ENCODE measurements at places on chromosomes 5 and 9.

- DNase-seq: no peak
Measured at GRCh38 chr9:26665666-26666065, 226.9 kb downstream of the CAAP1 start.

DNA sequence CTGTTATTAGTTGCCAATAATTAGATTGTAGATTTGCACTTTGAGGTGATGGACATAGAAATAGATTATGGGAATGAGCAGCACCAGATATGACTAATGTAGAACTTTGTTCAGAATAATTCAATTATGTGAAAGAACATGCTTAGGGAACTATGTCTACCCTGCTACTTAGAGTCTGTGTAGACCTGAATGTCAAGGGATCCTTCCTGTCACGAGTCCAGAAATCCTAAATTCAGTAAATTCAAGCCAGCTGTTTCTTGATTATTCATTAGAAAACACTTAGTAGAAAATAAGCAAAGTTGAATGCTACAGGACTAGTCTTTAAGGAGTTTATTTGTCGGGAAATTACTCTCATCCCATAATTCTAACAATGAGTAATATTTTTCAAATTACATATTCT lies 887.3 kb upstream of the SEMA6A start:
- no peak for DNase-seq

DNA sequence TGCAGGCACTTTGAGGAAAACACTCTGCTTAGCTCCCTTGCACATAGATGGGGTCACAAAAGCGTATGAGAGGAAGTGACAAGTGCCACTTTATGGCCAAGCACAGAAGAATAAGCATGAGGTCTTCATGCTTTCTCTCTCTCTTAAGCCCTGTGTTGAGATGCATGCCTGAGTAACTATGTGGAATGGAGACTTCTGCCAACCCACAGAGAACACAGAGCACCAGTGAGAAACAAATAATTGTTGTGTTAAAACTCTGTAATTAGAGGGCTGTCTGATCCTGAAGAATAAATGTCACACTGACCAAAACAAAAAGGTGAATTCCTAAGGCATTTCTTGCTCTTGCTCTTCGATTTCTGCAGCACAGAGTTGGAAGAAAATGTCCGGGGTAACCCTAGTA lies 488.5 kb downstream of the CTNND2 start:
- no peak for DNase-seq

DNA sequence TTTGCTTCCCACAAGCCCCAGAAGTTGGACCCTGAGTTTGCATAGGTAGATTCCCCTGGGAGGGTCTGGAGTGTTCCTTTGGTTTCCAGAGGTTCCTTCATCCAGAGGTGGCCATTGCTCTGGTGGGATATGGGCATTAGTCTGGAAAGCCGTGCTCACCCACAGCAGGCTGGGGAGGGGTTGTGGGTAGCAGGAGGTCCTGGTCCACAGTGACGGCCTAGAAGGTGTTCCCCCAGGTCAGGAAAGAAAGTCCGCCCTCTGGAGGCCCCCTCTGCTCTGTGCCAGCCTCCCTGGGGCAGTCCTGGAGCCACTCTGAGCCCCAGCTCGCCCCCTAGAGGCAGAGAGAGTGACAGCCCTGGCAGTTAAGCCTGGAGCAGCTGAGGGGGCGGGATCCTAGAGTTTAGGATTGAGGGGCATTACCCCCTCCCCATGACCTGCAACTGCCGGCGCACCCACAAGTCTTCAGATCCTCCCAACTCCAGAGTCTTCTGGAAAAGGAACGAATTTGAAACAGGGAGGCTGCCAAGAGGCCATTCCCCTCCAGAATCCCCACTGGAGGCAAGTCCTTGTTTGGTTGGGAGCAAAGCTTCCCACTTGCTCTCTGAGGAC lies 36.8 kb downstream of the NDST1 start:
- no peak for DNase-seq

- no peak for DNase-seq
Measured at GRCh38 chr9:138112791-138113600, 235.4 kb downstream of the CACNA1B start.

- no peak for DNase-seq
Measured at GRCh38 chr5:80623999-80624398, 30.5 kb upstream of the MSH3 start.

GRCh38 chr5:78552729-78553342 lies 95.7 kb downstream of the LHFPL2 start:
- no peak for DNase-seq

DNA sequence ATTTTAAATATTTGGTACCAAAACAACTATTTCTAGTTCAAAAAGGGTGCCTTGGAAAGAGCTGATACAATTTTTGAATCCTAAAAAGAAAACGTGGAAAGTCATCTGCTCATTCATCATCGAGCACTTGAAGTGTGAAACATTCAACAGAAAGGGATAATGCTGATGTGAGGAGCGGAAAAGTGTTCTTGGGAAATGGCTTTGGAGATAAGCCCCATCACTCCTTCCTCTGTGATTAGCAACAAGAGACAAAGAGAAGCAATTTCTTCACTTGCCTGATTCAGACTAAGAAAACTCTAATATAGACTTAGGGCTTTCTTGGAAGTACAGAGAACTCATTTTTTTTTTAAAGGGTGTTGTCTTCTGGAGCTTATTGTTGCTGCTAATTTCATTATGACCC lies 74.9 kb downstream of the C9orf152 start:
- DNase-seq: no peak

- DNase-seq: no peak
Measured at GRCh38 chr5:9063615-9064245, 482.1 kb downstream of the SEMA5A start.

DNA sequence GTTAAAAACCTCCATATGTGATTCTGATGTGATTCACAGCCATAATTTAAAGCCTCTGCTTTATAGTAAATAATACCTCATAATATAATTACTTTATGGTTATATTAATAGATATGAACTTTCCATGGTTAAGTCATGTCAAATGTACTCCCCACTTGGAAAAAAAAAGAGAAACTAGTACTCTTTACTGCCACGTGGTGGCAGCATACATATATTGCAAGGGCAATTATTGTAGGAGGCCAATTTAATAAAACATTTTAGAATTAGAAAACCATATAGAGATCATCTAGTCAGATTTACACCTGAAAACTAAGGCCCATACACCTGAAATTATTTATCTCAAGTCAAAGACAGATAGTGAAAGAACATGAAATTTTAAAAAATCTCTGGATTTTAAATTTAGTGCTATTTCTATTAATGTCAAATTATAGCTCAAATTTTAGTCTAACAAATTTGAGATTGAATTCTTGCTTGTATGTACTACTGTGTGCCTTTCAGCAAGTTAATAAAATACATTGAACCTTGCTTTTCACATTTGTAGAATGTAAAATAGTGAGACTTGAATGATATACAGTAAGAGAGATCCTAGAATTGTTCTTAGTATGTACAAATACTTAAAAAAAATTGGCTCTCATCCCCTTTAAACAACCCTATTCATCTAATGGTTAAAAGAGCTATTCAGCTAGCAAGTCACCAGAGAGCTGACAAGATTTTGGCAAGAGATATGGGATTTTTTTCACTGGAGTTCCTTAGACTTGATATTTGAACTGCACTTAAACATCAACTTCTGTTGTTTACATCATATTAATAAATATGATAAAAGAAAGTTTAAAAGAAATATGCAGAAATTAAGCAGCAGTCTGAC lies 603.8 kb downstream of the TLE4 start:
- no peak for DNase-seq

DNA sequence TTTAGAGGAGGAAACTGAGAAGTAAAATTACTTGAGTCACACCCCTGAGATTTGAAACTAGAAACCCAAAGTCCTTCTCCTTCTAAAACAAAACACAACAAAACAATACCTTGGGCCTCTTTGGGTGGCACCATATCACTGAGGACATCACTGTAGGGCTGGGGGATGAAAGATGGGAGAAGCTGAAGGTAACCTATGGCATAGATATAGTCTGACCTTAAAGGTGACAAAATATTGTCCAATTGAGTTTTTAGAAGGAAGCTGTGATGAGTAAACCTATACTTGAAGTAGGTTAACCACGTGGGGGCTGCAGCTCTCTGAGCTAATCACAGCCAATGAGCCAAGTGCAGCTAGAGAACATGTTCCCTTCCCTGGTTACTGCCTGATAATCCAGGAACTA lies 167.4 kb upstream of the CD180 start:
- no peak for DNase-seq

DNA sequence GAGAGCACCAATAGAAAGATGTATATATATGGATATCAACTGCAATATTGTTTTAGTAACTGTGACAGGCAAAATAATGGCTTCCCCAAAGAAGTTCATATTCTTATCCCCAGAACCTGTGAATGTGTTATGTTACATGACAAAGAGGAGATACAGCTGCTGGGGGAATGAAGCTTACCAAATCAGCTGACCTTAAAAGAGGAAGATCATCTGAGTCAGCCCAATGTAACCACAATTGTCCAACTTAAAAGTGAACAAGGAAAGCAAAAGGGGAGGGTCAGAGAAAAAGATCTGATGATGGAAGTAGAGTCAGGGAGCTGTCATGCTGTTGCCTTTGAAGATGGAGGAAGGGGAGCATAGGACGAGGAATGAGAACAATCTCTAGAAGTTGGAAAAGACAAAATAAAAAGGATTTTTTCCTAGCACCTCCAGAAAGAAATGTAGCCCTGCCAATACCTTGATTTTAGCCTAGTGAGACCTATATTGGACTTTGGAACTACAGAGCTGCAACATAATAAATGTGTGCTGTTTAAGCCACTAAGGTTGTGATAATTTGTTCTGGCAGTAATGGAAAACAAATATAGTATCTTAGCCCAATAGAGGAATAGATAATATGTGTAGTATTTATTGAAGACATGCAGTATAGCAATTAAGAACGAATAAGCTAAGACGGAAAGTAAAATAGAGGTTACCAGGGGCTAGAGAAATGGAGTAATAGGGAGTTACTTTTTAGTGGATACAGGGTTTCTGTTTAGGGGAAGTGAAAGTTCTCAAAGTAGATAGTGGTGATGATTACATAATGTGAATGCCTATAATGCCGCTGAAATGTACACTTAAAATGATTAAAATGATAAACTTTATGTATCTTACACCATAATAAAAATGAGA lies 115.9 kb downstream of the PIK3R1 start:
- no peak for DNase-seq

DNA sequence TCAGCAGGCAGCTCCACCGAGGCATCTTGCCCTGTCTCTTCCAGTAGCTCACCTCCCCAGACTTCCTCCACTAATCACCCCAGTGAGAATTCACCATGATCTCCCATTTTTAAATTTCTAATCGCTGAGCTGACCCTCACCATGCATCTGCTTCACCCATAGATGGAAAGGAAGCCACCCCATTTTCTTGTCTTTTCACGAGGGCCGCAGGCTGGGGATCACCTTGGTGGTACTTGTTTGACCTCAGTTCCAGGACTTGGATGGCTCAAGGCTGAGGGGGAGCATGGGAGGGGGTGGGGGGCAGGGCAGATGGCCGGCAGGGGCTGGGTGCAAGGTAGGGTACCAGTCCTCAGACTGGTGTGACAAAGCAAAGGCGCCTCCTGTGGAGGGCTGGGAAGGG lies 3.6 kb downstream of the PROP1 start:
- no peak for DNase-seq

DNA sequence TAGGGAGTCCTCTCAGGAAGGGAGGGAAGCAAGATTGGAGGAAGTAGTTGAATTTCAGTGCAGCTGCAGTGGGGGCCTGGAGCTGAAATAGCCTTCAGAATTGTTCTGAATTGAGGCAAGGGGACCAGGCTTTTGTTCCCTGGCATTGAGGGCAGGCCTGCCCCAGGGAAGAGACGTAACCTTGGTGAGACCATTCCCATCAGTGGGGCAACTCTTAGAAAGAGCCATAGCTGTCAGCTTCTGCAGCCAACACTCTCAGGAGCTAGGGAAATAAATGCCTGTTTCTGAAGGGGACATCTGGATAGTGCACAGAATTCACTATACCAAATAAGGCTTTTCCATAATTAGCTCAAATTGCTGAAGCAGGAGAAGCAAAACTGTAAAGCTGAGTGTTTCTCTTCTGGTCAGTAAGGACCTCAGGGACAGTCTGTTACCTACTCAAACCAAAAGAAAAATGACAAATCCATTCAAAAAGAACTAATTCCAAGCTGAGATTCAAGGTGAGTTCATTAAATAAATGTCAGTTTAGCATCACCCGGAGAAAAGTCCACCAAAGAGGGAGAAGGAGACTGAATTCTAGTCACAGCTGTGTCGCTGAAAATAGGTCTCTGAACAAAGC lies 44.0 kb downstream of the LYRM7 start:
- no peak for DNase-seq

GRCh38 chr5:43837996-43838395 lies 235.0 kb downstream of the NNT start:
- no peak for DNase-seq

DNA sequence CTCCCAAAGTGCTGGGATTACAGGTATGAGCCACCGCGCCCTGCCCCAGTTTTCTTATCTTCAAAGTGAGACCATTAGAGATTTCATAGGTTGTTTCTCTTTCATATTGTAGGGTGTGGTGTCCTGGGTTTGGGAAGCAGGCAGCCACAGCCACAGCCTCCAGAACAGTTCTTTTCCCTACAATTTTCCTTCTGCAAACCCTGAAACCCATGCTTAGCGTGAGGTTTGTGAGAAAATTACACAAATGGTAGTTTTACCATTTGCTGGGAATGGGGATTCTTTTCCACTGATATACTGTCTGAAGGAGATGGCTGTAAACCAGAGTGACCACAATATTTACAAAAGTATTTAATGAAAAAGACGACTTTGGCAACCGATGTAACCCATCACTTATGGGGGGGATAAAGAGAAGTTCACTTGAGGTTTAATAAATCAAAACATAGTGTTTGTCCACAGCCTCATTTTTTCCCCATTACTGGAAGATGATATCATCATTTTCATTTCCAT lies 26.7 kb upstream of the ECM2 start:
- DNase-seq: no peak

DNA sequence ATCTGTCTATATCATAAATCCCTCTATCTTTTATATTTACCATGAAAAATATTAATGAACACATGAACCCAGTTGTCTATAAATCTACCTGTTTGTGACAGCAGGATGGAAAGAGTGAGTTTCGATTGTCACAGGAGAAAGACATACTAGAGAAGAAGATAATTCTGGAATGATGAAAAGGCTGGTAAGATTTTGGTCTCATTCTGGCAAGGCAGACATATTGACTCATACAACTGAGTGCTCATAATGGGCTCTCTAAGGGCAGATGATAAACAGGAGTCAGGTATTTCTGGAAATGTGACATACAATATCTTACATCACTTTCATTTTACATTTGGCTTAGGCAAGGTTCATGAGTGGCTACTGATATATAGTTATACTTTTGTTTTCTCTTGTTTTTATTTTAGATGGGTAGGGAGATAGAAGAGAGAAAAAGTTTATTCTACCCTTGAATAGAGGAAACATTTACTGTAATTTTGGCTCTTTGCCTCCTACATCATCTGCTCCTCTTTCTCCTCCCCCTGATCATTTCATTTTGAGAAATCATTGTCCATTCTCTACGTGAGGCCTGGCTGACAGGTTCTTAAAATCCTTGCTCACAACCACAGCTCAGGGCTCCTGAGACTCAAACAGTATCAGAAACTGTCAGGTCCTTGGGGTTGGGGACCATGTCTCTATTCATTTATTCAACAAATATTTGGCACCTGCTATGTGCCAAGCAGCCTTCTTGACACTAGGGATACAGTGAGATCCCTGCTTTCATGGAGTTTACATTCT lies 14.4 kb downstream of the ELOVL7 start:
- DNase-seq: no peak

GRCh38 chr5:80662108-80662507 lies 7.3 kb upstream of the DHFR start:
- DNase-seq: no peak

Data from activated naive CD4-positive, alpha-beta T cell (primary cell).